ENCODE measurements at places on chromosomes 4 and X. TPM values are rescaled to one million over a fixed set of nuclear protein-coding genes. Genes with fewer than 3 reads are reported as not detected.
A peak's percentile ranks its signal among the peaks of the same experiment; 100 is the strongest.

Gene FREM3
- not detected for total RNA-seq

Gene ASB12
- not detected for total RNA-seq

Gene PRSS12
- total RNA-seq, result not detected

Gene RAI2
- total RNA-seq, result 0.65 TPM

Gene FABP2
- total RNA-seq, result not detected

Gene DAPP1
- 25.9 TPM for total RNA-seq

Gene TRAM1L1
- total RNA-seq, result not detected

- H3K4me1 ChIP-seq, result peaks cover 28% of the 10 kb centered on the region
- H3K4me3 ChIP-seq, result peak overlapping the region; percentile 3
These were observed 146.0 kb upstream of the CPEB2 start for GRCh38 chr4:14856062-14856933.

DNA sequence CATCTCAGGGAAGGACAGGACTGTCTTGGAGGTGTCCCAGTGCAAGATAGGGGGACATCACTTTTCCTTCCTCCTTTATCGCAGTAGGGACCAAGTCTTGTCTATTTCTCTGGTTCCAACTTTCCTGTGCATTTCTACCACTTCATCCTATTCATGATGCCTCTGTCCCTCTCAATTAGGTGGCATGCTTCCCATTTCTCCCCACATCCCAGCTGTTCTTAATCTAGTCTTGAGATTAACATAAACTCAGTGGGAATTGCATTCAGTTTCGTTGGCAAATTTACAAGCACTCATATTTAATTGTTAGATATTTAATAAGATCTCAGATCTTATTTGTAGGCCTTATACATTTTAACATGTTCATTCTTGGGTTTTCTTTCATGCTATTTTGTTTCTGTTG, 15.7 kb upstream of the ODAM start:
- no peaks in the 10 kb centered on the region for H3K36me3 ChIP-seq
- no peak overlapping the region for H3K27ac ChIP-seq
- no peak overlapping the region for H3K4me3 ChIP-seq
- DNase-seq, result no peak

DNA sequence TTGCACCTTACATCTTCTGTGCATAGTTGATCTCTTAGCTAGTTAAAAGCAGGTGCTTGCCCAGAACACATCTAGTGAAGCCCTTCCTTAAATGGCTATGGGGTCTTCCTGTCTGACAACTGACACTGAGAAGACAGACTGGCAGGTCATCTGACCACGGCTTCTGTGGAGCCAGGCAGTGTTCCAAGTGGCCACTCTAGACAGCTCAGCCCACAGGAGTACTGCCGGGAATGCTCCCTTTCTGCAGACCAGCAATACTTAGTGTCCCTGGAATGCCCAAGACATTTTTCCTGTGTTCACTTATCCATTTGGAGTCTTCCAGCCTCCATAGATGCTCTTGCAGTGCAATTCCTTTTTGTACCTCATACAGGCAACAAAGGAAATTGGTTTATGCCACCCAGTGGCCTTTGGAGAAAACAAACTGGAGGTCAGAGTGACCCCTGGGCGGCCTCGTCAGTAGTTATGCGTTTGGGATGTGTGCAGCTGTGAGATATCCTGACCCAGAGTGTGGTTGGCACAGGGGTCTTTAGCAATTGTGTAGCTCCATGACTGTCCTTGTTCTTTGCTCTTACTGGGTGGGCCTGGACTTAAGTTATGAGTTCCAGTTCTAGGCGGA, 335.5 kb downstream of the ARHGAP10 start:
- H3K36me3 ChIP-seq, result peaks cover 10% of the 10 kb centered on the region
- H3K27ac ChIP-seq, result no peak overlapping the region
- H3K27me3 ChIP-seq, result no peaks in the 10 kb centered on the region
- DNase-seq, result no peak
- no peak overlapping the region for H3K4me3 ChIP-seq

GRCh38 chrX:134543288-134543687, 83.3 kb downstream of the HPRT1 start:
- peaks cover 24% of the 10 kb centered on the region for H3K27me3 ChIP-seq
- no peak overlapping the region for H3K4me3 ChIP-seq
- H3K36me3 ChIP-seq, result no peaks in the 10 kb centered on the region
- H3K27ac ChIP-seq, result no peak overlapping the region
- H3K4me1 ChIP-seq, result peaks cover 4% of the 10 kb centered on the region

DNA sequence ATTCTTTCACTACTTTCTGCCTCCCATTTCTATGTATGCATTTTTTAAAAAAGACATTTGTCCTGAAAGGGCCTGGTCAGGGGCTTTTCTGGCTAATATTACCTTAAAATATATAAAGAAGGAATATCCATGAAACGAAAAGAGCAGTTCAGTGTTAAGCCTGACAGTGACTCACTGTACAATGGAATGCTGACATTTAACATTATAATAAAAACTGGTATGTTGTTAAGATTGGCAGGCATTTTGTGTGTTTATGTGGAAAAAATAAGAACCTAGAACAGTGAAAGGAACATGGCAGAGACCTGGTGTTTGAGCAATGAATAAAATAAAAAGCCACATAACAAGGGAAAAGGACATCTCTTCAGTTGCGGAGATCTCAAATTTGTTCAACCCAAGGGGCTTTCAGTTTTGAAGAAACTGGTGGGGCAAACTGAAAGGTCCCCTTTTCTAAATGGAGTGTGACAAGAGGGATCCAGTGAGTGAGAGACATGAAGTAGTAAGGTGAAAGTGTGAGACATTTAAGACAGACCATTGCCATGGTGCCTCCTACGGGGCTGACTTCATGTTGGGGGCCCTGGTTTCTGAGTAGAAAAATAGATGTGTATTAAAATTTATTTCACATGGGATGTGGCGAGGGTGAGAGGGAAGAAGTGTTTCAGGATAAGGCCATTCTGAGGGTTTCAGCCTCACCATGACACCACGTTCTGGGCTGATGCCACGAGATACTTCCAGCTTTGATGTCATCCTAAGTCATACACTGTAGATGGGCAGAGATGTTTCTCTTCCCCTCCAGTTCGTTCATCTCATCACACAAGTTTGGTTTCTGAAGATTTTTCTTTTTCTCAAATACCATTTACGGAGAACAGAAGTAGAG, 324.9 kb downstream of the PPP3CA start:
- no peak overlapping the region for H3K27ac ChIP-seq
- H3K36me3 ChIP-seq, result peaks cover 16% of the 10 kb centered on the region
- H3K4me3 ChIP-seq, result no peak overlapping the region
- H3K4me1 ChIP-seq, result peaks cover 39% of the 10 kb centered on the region
- DNase-seq, result peak; percentile 18

DNA sequence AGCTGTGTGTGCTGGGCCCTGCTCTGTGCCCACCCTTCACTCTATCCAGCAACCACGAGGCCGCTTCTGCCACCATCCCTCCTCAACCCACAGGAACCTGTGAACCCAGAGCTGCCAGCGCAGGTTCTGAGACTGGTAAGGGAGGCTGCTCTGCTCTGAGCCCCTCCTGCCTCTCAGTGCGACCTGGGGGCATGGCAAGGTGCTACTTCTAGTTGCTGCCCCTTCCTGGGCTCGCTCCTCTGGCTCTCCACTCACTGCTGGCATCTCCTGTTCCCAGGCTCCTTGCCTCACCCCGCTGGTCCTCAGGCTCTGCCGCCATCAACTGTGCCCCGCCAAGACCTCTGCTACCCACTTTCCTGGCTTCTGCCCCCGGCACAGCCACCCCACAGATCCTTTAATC, 39.3 kb downstream of the RNF212 start:
- no peak overlapping the region for H3K27ac ChIP-seq
- peaks cover 10% of the 10 kb centered on the region for H3K4me1 ChIP-seq
- DNase-seq, result no peak
- H3K27me3 ChIP-seq, result peaks cover 10% of the 10 kb centered on the region
- H3K4me3 ChIP-seq, result no peak overlapping the region

- DNase-seq, result no peak
- H3K4me1 ChIP-seq, result no peaks in the 10 kb centered on the region
- H3K4me3 ChIP-seq, result no peak overlapping the region
- H3K36me3 ChIP-seq, result no peaks in the 10 kb centered on the region
- peaks cover 2% of the 10 kb centered on the region for H3K27me3 ChIP-seq
These were observed 278.1 kb downstream of the NKX6-1 start for GRCh38 chr4:84220990-84221389.

DNA sequence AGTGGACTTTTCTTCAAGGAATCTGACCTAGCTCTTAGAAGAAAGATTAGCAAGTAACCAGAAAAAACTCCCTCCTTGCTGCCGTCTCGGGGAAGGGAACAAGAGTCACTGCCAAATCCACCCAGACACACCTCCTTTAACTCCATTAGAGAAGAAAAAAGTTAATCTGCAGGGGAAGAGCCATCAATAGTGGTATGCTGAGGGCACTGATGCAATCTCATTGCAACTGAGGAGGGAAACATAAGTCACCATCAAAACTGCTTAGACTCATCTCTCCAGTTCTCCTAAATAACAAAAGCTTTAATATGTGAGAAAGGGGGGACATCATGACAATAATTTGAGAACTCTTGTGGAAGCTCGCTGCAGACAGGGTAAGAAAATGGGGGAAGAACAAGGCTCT, 49.3 kb upstream of the MAGED4B start:
- H3K27ac ChIP-seq, result no peak overlapping the region
- no peak overlapping the region for H3K4me3 ChIP-seq
- H3K27me3 ChIP-seq, result peaks cover 3% of the 10 kb centered on the region
- no peaks in the 10 kb centered on the region for H3K36me3 ChIP-seq

- H3K27me3 ChIP-seq, result no peaks in the 10 kb centered on the region
- peaks cover 36% of the 10 kb centered on the region for H3K4me1 ChIP-seq
These were observed 25.1 kb upstream of the MXD4 start for GRCh38 chr4:2286904-2287593.

DNA sequence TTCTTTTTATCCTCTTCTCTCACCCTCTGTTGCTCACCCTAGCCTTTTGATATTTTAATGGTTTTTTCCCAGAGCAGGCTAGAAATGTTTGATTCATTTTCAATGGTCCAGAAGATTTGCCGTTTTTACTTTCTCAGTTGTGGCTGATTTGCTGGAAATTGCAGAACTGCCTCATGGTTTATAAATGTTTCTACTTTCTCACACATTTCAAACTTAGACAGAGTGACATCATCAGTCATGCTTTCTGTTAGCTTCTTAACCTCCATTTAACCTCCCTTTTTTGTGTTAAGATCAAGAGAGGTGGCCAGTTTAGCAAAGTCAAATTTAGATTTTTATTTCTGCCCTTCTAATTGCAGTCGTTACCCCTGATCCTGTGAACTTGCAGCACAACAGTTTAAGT, 8.7 kb downstream of the RXFP1 start:
- DNase-seq, result no peak
- no peaks in the 10 kb centered on the region for H3K36me3 ChIP-seq
- peaks cover 6% of the 10 kb centered on the region for H3K27me3 ChIP-seq
- no peak overlapping the region for H3K4me3 ChIP-seq
- H3K27ac ChIP-seq, result no peak overlapping the region

DNA sequence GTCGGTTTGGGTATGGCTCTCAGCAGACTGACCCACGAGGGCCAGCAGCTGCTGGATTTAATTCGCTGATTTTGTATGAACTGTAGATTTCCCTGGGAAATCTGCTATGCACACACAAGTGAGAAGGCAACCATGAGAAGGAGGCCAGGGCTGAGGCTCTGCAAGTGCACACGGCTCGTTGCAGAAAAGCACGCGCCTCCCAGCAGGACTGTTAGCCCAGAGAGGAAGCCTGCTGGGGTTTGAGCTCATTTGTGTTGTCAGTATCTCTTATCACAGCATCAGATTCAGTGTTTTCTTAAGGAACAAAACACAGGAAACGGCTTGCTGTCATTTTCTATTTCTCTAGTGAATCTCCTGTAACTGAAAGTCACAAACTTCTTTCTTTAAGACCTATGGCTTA, 296.2 kb upstream of the FAT1 start:
- H3K4me1 ChIP-seq, result no peaks in the 10 kb centered on the region
- H3K36me3 ChIP-seq, result no peaks in the 10 kb centered on the region
- no peak overlapping the region for H3K27ac ChIP-seq

GRCh38 chrX:28582511-28582910, 4.7 kb upstream of the IL1RAPL1 start:
- H3K4me3 ChIP-seq, result no peak overlapping the region
- no peak overlapping the region for H3K27ac ChIP-seq
- no peaks in the 10 kb centered on the region for H3K4me1 ChIP-seq
- H3K27me3 ChIP-seq, result peaks cover 2% of the 10 kb centered on the region

GRCh38 chr4:185841451-185841850, 29.5 kb upstream of the SORBS2 start:
- no peak overlapping the region for H3K4me3 ChIP-seq
- no peaks in the 10 kb centered on the region for H3K36me3 ChIP-seq
- DNase-seq, result no peak
- H3K27ac ChIP-seq, result no peak overlapping the region

GRCh38 chr4:166309286-166309685, 436.2 kb downstream of the TLL1 start:
- no peak for DNase-seq
- no peaks in the 10 kb centered on the region for H3K4me1 ChIP-seq
- H3K36me3 ChIP-seq, result no peaks in the 10 kb centered on the region
- H3K27me3 ChIP-seq, result no peaks in the 10 kb centered on the region
- H3K27ac ChIP-seq, result no peak overlapping the region
- H3K4me3 ChIP-seq, result no peak overlapping the region

DNA sequence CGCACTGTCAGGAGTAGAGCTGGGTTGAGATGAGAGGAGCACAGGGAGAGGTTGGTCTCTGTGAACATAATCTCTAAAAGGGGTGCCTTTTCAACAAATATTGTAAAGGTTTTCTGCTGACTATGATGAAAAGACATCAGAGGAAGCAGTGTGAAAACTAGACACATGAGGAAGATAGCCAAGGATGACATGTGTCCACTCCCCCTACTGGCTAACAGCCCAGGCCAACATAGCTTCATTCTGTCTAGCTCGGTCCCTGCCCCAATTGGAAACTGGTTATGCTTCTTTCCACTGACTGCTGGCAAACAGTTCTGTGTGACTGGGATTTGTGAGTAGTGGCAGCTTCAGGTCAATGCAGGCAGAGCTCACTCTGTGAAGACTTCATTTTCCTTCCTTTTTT, 115.4 kb upstream of the ESX1 start:
- no peak overlapping the region for H3K4me3 ChIP-seq
- no peaks in the 10 kb centered on the region for H3K36me3 ChIP-seq
- H3K27ac ChIP-seq, result no peak overlapping the region
- peaks cover 8% of the 10 kb centered on the region for H3K27me3 ChIP-seq
- no peak for DNase-seq

DNA sequence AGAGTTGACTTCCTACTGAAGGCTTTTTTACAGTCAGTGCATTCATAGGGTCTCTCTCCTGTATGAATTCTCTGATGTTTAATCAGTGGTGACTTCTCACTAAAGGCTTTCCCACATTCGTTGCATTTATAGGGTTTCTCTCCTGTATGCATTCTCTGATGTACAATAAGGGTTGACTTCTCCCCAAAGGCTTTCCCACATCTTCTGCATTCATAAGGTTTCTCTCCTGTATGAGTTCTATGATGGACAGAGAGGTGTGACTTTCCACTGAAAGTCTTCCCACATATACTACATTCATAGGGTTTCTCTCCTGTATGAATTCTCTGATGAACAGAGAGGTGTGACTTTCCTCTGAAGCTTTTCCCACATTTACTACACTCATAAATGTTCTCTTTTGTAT, 45.2 kb downstream of the ZNF674 start:
- H3K36me3 ChIP-seq, result peaks cover 41% of the 10 kb centered on the region
- no peaks in the 10 kb centered on the region for H3K27me3 ChIP-seq
- H3K4me3 ChIP-seq, result no peak overlapping the region
- no peaks in the 10 kb centered on the region for H3K4me1 ChIP-seq
- H3K27ac ChIP-seq, result no peak overlapping the region
- no peak for DNase-seq

GRCh38 chr4:42605264-42605663, 51.6 kb downstream of the ATP8A1 start:
- peaks cover 15% of the 10 kb centered on the region for H3K4me1 ChIP-seq
- H3K27me3 ChIP-seq, result no peaks in the 10 kb centered on the region
- no peak overlapping the region for H3K27ac ChIP-seq
- DNase-seq, result no peak
- no peak overlapping the region for H3K4me3 ChIP-seq
